ENCODE measurements at places on chromosomes 16 and 17.

GRCh38 chr16:88144028-88144511 lies 192.8 kb downstream of the BANP start:
- DNase-seq, result no peak

- DNase-seq, result no peak
Observed at GRCh38 chr17:4951486-4951885, 567 bp downstream of the ENO3 start.

DNA sequence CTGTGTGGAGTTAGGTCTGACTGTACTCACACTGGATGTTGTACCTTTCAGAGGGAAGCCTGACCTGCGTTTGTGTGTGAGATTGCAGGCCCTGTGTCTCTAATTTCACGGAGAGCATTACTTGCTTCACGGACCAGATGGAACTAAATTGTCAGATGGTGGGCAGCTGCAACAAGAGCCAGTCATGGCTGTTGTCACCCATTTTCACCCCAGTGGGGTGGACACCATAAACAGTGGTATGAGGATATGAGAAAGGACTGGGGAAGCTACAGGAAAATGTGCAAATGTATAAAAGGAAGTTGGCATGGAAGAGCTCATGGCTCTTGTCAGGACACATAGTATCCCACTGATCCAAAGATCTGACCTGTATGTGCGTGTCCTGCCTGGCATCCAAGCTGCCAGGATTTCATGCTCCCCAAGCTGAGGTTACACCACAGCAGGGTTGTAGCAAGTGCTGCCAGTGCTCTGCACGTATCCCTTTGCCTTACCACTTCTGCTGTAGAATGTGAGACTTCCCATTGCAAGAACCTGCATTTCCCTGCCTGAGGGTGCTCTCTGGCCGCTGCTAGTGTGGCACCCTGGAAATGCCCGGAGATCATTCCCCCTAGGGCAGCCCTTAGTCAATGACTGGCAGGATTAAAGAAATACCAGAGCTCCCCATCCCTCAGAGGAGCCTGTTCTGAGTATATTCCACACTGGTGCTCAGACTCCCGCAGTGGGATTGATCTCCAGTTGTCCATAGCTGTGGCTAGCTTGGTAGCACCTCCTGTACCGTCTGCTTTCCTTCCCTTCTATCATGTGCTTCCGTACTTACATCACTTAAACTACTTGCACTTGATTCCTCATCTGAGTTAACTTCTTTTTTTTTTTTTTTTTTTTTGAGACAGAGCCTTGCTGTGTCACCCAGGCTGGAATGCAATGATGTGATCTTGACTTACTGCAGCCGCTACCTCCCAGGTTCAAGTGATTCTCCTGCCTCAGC lies 70.4 kb upstream of the TANC2 start:
- no peak for DNase-seq

DNA sequence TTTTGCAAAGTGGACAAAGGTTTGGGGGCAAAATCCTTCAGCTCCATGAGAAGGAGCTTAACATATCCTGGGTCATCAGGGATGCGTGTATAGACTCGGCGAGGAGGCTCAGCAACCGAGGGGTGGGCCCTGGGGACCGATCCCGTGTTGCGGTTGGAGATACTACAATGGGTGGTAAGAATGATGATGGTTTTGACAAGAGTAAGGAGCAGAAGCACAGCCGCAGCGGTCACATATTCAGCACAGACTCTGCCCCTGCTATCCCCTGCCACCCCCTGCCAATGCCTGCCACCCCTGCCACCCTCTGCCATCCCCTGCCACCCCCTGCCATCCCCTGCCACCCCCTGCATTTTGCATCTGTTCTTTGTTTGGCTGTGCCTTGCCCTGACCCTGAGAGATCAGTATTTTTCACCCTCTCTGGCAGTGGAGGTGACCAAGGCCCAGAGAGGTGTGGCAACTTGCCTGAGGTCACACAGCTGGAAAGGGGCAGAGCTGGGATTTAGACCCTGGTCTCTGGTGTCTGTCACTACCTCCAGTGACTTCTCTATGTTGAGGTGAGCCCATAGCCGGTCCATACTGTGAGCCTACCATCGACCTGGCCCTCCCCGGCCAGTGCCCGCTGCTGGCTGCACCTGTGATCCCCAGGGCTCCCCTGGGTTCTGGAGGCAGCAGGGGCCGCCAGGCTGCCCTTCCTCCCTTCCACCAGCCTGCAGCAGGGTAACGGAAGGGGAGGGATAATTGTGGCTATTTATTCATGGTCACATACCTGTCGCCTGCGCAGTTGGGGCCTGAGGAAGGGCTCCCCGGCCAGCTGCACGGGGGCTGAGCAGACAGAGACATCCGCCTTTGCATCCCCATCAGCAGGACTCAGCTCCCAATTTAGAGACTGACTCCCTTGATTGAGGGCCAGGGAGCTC lies 74.9 kb upstream of the CBX4 start:
- no peak for DNase-seq

DNA sequence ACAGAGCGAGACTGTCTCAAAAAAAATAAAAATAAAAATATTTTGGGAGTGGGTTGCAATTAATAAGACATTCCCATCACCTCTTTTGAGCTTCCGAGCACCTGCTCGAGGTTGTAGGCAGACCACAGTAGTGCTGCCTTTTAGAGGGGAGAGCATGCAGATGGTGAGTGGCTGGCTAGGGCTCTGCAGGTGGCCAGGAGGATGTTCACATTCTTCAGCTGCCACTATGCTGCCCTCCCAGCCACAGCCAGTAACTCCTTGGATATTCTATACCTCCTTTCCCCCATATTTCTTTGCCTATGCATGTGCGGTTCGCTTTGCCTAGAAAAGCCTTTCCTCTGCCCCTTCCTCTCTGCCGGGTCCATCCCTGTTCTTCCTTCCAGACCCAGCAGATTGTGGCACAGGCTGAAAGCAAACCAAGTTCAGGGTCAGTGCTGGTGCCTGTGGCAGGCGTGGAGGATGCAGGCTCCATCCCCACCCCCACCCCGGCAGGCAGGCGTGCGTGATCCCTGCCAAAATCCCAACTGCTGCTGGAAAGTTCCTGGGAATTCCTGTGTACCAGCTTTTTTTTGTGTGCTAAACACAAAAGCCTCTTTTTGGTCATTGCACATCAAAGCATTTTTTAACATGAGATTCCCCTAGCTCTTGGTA lies 33.8 kb upstream of the CMIP start:
- no peak for DNase-seq

GRCh38 chr16:64617836-64618476 lies 503.9 kb downstream of the CDH11 start:
- DNase-seq, result no peak

DNA sequence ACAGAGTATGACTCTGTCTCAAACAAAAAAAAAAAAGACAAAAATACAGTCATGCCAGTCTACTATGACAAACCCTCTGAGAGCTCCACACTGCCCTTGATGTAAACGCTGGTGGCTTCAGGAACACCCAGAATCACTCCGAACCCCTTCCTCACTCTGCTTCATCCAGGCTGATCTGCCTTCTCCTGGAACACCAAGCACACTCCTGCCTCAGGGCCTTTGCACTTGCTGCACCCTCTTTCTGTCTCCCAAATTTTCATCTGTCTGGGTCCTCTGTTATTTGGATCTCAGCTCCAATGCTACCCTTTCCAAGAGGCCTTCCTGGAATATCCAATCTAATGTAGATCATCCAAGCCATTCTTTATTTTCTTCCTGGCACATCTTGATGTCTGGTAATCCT lies 7.9 kb upstream of the SLC39A11 start:
- no peak for DNase-seq

GRCh38 chr16:1278477-1278876 lies 22.6 kb downstream of the TPSD1 start:
- no peak for DNase-seq

GRCh38 chr17:75241143-75241430 lies 20.3 kb downstream of the GGA3 start:
- no peak for DNase-seq

DNA sequence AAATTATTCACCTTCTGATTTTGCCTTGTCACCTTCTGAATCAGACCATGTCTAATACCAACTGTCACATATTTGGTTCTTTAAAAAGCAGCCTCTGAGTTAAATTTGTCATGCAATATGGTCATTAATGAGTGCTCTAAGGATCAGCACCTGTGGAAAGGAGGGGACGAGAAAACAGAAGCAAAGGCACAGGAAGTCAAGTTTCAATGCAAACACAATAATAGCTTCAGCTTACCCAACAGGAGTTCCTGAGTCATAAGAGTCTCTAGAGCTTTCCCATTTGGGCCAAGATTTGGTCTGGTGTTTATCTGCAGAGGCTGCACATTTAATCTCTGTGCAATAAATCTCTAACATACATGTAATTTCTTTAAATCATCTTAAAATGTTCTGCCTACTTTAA lies 889.8 kb downstream of the CDH8 start:
- DNase-seq, result no peak

- no peak for DNase-seq
Observed at GRCh38 chr16:80317599-80318037, 223.2 kb upstream of the DYNLRB2 start.

DNA sequence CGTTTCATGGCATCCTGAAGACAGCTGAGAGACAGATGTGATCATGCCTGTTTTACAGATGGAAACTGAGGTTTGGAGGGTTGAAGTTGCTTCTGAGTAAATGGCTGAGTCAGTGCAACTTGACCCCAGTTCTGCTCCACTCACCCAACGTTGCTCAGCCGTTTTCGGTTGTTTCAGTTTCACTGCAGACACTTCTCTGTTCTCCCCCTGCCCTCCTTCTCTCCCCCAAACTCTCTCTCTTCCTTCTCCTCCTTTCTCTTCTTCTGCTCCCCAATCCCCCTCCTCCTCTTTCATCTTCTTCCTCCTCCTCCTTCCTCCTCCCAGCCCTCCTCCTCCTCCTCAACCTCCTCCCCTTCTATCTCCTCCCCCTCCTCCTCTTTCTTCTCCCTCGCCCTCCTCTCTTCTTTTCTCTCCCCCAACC lies 9.4 kb upstream of the CEP20 start:
- peak; percentile 87 for DNase-seq

DNA sequence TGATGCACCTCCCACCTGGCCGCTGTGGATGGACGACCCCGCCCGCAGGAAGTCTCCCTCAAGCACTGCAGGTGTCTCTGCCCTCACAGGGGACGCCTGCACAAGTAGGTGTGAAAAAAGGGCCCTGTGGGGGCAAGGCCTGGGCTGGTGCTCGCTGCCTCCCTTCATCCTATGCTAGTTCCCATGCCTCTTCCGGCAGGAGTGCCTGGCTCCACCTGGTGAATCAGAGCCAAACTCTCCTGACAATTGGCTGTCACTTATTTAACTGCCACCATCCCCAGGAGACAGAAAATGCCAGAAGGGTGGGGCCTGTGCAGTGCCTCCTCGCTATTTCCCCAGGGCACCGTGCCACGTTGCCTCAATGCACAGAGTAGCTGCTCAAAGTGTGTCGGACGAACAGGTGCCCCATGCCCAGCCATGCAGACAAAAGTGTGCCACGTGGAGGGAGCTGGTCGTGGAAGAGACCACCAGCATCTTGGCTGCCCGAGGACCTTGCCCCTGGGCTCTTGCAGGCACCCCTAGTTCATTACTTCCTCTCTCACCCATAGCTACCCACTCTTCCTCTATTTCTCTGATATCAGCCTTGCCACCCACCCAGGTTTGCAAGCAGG lies 170.7 kb downstream of the SEC14L1 start:
- DNase-seq, result no peak

DNA sequence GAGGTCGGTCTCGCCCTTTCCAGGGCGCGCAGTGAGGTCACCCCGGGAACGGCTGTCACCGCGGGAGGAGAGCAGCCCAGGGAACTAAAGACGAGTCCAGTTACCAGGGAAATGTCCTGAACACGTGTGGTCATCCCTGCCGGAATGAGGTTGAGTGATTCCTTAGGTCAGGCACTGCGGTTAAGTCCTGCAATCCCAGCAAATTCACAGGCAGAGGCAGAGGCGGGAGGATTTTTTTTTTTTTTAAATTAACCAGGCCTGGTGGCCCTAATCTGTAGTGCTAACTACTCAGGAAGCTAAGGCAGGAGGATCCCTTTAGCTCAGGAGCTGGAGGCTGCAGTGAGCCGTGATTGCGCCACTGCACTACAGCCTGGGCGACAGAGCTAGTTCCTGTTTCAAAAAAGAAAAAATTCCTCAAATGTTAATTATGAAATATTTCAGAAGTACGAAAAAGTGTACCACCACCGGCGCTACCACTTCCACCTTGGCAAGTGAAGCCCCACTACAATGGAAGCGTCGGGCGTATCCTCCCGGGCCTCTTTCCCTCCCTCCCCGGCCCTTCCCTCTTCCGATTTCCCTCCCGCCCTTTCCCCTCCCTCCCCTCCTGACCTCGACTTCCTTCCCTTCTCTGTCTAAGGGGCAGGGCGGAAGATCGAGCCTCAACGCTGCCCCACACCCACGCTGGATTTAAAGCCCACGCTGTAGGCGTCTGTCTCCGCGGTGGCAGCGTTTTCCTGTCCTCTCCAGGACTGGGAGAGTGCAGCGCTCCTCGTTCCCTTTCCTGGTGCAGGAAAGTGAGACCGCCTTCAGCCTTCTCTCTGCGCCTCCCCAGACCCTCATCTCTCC lies 27.3 kb downstream of the SLFN11 start:
- DNase-seq, result peak; percentile 40

DNA sequence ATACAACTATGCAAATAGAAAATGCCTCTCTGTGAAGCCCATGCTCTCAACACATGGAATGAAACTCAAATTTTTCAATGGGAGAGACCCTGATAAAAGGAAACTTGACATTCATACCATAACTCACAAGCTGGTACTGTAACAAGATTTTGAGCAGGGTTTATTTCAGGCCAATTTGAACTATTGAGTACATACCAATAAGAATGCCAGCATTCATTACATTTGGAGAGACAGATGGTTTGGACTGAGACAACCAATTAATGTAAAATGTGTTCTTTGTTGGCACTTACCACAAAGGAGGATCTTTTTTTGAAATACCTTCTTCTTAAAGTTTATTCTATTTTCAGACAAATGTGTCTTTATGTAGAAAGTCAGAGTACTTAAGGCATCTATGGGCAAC lies 1357.0 kb upstream of the GOT2 start:
- no peak for DNase-seq

- DNase-seq, result no peak
Observed at GRCh38 chr16:57607676-57608461, 20.6 kb upstream of the ADGRG1 start.

DNA sequence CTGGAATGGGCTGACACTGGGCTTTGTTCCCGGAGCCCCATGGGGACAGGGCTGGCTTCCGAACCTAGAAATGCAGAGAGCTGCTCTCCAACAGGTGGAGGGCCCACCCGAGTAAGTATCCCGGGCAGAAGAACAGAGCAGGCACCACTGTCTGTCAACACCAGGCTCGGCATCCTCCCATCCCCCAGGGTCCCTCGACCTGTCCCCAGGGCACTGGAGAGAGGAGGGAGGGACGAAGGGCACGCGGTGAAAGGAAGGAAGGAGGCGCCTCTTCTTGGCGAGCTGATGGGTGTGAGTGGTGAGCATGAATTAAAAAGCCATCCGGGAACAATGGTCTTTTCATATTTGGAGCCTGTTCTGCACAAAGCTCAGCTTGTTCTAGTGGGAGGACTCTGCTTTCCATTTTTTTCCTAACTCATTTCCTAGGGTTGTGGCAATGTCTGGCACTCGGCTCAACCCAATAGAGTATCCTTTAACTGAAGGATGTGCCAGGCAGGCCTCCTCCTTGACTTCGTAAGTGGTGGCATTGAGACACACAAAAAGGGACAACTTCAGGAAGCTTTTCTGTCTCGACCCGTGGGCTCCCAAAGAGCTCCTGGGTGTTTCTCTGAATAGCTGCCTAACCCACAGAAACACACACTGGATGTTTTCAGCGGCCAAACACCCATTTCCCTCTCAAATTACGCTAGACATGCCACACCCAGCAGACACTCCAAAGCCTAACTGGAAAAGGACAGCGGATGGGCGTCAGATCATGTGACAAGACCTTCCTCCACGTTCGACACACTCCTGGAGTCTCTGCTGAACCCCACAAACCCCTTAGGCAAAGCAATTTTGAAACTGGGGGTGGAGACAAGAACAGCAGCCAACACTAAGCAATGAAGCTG lies 47.7 kb downstream of the ZFHX3 start:
- no peak for DNase-seq

Data from activated CD4-positive, alpha-beta T cell treated with anti-CD3 and anti-CD28 coated beads, Interleukin-10, Interleukin-2, amounts not matched to agents 100 ng/mL and 50 ng/mL, durations not matched to agents 16 hours and 8 hours (primary cell).